ENCODE measurements at places on chromosomes 16 and 17.

GRCh38 chr17:57916925-57917858 lies 38.0 kb downstream of the CUEDC1 start:
- no peak for DNase-seq

GRCh38 chr17:61409301-61410112 lies 9.9 kb downstream of the TBX2 start:
- peak; percentile 67 for DNase-seq

GRCh38 chr17:64240741-64241347 lies 22.2 kb downstream of the TEX2 start:
- peak; percentile 87 for DNase-seq

- DNase-seq, result no peak
Measured at GRCh38 chr17:20927308-20927977, 115.4 kb downstream of the USP22 start.

- DNase-seq, result no peak
Measured at GRCh38 chr16:86637744-86638143, 59.4 kb downstream of the FOXL1 start.

GRCh38 chr16:78278056-78278450 lies 178.6 kb downstream of the WWOX start:
- no peak for DNase-seq

DNA sequence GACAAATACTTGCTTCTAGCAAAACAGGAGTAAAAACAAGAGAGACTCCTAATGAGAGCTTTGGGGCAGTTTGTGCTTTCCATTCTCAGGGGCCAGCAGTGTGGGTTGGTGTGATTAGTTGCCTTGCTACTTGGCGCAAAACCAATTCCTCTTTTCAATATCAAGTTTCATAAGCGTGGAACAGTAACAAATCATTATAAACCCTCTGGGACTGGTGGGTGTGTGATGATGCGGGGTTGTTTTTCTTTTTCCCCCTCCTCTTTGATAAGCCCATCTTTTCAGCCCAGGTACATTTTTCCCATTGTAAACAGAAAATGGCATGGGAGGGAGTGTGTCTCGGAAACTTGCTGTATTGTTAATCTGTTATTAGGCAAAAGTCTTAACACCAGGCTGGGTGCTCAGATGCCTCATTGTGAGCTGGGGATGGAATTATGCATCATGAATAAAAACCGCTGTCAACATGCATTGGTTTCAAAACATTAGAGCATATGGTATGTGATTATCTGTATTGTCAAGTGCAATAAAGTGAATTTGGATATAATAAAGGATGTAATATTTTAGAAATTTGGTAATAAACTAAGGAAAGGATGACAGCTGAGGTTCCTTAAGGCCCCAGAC lies 166.4 kb downstream of the CCDC182 start:
- DNase-seq, result peak; percentile 46

- DNase-seq, result no peak
Measured at GRCh38 chr16:27879601-27880247, 183.8 kb downstream of the GSG1L start.

DNA sequence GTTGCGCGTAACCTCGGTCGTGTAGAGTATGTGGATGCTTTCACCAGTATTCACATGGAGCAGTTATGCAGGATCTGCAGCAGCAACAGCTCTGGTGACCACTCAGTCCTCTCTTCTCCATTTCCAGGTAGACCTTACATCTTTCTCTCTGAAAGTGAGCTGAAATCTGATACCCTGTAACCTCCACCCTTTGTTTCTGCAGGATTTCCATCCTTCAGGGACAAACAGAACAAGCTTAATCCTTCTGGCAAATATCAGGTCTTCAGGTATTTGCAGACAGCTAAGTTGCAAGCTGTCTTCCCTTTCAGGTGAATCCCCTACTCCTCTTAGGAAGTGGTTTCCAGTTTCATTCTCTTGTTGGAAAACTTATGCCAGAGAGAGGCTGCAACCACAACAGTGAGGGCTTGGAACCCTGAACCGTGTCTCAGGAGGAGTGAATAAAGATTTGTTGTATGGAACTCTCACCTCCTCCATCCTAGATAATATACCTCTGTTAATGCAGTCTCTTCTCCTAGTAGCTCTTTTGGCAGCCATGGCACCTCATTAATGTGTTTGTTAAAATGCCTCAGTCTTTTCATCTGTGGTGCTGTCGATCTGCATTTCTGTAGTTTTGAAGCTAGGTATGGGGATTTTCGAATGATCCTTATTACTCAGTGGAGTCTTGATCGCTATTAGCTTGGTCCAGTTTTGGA lies 172.5 kb downstream of the PRKCA start:
- DNase-seq, result no peak

GRCh38 chr17:53191878-53192277 lies 630.8 kb upstream of the KIF2B start:
- no peak for DNase-seq

GRCh38 chr16:51402785-51403184 lies 251.7 kb upstream of the SALL1 start:
- DNase-seq, result no peak

GRCh38 chr16:68786685-68787418 lies 49.8 kb downstream of the CDH1 start:
- peak; percentile 70 for DNase-seq

DNA sequence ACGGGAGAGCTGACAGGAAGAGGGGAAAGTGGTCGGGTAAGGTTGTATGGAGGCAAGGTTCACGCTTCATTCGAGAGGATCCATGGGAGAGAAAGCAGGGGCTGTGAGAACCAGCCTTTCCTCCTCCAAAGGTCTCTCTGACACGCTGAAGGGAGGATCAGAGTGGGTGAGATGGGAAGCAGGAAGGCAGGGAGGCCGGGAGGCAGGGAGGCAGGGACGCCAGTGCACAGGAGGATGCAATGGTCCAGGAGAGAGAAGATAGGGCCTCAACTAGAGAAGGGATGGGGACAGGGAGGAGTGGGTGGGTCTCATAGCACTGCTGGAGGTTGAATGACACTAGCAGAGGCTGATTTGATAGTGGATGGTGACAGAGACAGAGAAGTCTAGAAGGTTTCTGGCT lies 54.1 kb downstream of the PIMREG start:
- no peak for DNase-seq

- DNase-seq, result no peak
Measured at GRCh38 chr17:40535924-40536294, 29.4 kb downstream of the CCR7 start.

DNA sequence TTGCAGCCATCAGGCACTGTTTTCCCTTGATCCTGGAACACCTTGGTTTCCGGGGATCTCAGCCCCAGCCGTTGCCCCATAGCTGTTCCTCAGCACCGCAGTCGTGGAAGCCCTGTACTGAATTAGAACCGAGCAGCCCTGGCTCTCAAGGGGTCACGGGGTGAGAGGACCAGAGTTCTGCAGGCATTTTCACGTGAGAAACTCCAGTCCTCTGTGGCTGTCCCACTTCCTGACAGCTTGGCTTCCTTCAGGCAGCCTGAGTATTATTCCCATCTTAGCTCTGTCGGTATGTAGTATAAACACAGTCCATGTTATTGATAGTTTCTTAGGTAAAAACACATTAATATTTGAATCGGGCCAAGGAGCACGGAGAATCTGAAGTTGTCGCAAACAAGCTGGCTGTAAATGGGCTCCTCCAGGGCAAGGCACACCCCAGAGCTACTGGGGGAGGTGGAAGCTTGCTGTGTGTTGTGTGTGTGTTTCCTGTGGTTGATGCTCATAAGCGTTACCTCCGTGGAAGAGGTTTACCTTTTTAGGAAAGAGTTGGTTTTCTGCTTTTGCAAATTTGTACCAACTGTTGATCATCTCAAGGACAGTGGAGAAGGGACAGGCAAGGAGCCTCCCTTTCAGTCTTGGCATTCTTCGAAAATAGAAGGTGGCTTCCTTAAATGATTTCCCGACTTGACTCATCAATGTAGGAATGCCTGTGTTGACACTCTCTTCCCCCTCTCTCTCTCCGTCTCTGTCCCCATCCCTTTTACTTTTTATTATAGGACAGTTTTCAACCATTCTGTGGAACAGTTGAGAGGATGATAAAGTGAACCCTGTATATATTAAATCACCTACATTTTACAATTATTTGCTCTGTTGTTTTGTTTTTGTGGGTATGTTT lies 208.9 kb upstream of the CHMP6 start:
- peak; percentile 53 for DNase-seq

DNA sequence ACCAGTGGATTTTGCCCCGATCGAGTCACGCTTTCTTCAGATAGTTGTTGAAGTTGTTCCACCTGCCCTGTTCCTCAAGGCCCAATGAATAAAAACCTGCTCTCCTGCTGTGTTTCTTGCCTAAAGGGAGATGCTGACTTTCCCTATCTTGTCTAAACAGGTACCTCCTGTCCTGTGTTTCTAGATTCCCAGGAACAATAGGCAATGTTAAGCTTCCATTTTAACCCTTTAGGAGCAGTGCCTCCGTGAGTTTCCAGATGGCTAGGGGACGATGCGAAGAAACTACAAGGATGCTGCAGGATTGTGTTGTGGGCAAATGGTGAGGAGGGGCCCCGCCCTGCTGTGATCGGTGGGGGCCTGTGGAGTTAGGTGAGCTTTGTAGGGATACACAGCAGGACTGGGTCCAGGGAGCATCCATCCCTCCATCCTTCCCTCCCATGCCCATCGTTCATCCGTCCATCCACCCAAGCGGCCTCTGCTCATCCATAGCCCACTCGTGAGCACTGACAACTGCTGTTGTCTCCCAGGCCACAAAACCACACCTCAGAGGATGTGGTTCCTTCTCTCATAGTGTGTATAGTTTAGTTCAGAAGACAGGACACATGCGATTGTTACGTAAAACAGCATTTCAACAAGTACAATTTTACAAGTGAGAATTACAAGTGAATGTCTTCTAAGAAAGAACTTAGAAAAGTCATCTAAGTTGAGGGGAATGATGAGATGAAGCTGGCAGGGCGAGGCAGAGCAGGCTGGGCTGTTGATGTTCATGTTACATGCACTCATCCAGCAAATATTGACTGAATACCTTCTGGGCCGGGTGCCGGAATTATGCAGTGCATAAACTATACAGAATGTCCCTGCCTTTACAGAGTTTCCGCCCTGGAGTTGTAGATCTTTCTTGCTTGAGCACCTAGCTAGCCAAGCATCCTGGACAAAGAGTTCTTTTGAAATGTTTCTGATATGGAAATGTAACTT lies 5.2 kb downstream of the ARSG start:
- DNase-seq, result no peak

DNA sequence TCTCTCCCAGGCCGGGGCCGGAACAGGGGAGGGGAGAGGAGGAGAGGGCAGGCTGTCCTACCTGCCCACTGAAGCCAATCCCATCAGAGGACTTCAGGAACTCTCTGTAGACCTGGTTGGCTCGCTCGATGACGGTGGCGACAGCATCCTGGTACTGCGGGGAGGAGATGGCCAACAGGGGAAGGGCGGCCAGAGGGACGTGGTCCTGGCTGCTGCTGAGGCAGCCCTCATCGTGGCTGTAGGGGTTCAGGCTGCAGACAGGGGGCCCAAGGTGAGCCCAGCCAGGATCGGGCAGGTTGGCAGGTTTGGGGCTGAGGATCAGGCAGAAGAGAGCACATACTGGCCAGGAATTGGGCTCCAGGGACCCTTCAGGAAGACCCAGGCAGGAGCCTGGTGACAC lies 34.2 kb downstream of the PIMREG start:
- DNase-seq, result no peak

- peak; percentile 38 for DNase-seq
Measured at GRCh38 chr17:1710807-1711553, 803 bp upstream of the TLCD2 start.

DNA sequence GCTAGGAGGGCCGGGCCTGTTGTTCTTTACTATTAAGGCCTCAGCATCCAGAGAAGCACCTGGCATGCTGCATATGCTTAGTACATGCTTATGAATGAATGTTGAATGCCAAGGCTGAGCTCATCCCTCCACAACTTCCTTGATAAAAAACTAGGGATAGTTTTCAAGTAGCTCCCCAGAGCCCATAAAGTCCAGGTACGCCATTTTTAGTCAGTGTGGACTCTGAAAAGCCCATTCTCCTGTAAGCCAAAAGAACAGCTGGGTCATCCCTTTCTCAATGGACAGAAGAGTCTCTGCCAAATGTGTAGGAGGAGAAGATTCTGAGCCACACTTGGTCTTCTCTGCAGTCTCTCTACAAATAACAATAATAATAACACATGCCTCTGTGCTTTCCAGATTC lies 8.9 kb upstream of the ITGB3 start:
- DNase-seq, result no peak

DNA sequence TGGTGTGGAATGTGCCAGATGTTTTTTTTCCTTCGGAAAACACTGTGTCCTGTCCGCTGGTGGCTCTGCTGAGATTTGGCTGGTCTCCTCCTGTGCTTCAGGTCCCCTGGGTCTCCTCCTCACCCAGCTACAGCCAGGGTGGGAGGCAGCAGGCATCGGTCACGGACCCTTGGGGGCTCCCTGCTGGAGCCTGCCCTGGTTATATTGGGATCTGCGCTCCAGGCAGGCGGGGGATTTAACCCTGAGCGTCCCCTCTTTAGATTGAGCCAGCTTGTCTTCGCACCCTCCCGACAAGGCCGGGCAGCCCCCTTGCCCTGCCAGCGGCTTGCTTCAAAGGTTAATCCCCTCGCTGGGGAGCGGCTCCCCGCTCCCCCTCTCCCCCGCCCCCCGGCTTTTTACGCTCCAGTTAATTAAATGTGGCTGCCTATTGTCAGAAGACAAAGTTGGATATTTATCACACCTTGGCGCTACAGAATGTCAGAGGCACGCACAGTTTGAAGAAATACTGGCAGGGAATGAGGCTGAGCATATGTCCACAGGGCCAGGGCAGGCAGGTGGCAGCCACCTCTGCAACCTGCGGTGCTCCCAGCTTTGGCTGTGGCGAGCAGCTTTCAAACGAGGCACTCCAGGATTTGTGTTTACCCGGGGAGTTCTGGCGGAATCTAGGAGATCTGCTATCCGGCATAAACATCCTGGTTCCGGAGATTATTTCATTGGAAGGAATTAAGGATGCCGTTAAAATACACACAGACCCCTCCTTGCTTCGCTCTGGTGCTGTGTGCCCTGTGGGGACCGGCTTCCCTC lies 38.2 kb upstream of the GSE1 start:
- no peak for DNase-seq

DNA sequence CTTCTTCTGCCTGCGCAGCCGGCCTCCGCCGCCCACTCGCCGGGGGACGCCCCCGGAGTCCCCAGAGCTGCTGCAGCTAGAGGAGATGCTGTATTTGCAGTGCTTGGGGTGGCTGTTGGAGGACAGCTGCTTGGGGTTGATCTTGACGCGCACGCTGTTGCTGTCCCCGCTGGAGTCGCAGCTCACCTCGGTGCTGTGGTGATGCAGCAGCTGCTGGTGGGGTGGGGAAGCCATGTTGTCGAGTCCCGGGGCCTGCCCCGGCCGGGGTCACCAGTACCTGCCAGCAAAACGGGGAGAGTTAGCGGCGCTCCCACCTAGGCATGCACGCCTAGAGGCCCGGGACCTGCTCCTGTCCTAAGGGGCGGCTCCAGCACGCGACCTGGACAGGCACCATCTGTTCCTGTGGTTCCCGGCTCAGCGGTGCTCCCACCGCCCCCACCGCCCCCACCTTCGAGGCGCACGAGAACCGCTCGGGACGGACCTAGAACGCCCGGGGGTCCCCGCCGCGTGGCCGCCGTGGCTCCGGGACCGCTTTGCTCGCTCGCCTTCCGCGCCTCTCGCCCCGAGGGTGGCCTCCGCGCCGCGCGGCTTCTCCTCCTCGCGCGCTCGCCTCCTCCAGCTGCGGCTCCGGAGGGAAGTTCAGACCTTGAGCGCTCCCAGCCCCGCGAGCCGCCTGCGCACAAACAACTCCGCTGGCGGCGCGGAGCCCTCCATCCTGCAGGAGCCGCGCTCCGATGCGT lies 863 bp downstream of the ADCY9 start:
- peak; percentile 74 for DNase-seq

Data from fibroblast of skin of right biceps (primary cell).